IMR-90 (cell line): ENCODE measurements at places on chromosomes 1 and 21. TPM values are rescaled to one million over a fixed set of nuclear protein-coding genes. Genes with fewer than 3 reads are reported as not detected.

ACKR1 gene
- not detected in 2 replicates for total RNA-seq

TNFRSF14 gene
- 1.3 and 1.7 TPM in 2 replicates for total RNA-seq

OR2L13 gene
- total RNA-seq: not detected in 2 replicates

BARHL2 gene
- not detected in 2 replicates for total RNA-seq

E2F2 gene
- total RNA-seq: 0.36 and 0.56 TPM in 2 replicates

FAM151A gene
- total RNA-seq: not detected in 2 replicates

KCNK2 gene
- 86.9 TPM in 2 replicates for total RNA-seq

PCSK9 gene
- total RNA-seq: under 0.01 TPM in 2 replicates
